ENCODE measurements at places on chromosomes 7 and 10. TPM values are rescaled to one million over a fixed set of nuclear protein-coding genes. Genes with fewer than 3 reads are reported as not detected.

DNA sequence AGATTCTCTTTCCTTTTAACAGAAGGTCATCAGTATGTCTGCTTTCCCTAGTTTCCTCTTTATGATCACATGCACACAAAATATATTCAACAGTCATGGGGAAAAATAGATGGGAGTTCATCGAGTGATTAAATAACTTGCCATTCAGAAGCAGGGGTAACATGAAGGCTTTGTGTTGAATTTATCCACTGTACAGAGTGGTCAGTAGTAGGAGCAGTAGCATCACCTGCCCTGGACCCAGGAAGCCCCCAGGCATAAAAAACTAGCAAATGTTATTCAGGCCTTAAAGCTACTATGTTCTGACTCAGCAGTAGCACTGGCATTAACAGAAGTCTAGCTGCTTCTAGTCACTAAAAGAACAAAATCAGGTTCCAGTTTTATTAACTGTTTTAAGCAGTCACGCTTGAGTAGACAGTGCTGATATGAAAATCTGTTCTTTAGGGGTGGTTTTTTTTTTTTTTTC, 31.4 kb upstream of the FAM133B start:
- H3K4me1 ChIP-seq = peaks cover 12% of the 10 kb centered on the region
- no peaks in the 10 kb centered on the region for H3K27me3 ChIP-seq
- peak overlapping the region; percentile 67 for H3K27ac ChIP-seq
- no peak for DNase-seq

The THSD7A gene
- 14.3 TPM for total RNA-seq

The CNPY1 gene
- total RNA-seq = not detected

DNA sequence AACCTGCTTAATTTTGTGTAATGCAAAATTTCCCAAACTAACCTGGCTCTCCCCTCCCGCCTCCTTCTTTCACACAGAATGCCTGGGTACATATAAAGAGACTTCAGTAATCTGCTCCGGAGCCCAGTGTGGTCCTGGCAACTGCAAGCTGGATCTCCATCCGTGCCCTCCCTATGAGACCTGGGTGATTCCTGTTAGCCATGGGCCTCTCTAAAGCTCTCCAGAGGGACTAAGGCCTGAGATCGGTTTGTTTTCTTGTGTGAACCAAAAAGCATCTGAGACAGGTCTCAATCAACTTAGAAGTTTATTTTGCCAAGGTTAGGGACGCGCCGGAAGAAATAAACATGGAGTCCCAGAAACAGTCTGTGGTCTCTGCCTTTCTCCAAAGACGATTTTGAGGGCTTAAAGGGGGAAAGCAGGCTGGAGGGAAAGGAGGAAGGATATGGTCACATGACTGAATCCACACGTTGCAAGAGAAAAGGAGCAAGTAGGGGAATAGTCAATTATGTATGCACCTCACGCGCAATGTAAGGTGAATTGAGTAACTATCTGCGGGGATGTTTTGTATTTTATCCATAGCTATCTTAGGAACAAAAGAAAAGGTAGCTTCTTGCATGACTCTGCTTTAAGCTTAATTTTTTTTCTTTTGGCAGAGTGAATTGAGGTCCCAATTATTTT, 46.2 kb upstream of the CCDC3 start:
- H3K27me3 ChIP-seq = peaks cover 11% of the 10 kb centered on the region
- H3K36me3 ChIP-seq = no peaks in the 10 kb centered on the region
- no peak overlapping the region for H3K4me3 ChIP-seq

DNA sequence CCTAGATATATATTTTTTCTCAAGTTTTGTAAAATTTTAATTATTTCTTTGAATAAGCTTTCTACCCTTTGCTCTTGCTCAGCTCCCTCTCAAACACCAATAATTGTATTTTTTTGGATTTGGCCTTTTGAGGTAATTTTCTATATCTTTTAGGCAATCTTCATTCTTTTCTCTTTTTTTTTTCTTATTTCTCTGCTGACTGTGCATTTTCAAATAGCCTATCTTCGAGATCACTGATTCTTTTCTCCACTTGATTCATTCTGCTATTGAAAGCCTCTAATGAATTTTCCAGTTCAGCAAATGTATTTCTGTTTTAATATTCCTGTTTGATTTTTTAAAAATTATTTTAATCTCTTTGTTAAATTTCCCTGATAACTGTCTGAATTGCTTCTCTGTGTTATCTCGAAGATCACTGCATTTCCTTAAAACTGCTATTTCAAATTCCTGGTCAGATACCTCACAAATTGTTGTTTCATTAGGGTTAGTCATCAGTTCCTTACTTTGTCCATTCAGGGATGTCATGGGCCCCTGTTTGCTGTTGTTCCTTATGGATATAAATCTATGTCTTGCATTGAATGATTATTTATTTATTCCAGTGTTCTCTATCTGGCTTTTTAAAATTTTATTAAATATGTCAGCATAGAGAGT, 100.1 kb upstream of the UNC5B start:
- no peak for DNase-seq
- H3K27me3 ChIP-seq = no peaks in the 10 kb centered on the region
- H3K27ac ChIP-seq = no peak overlapping the region
- H3K4me3 ChIP-seq = no peak overlapping the region
- H3K36me3 ChIP-seq = no peaks in the 10 kb centered on the region

The NXPH1 gene
- total RNA-seq = 0.29 TPM

All from type B pancreatic cell (in vitro differentiated cells).